Renal cortex interstitium (tissue), 15 donors: ENCODE measurements at places on chromosomes 3 and 15.

GRCh38 chr3:55207744-55208143, 279.4 kb downstream of the WNT5A start:
- no peak for DNase-seq

- DNase-seq = no peak
These were observed at the start of gene CD80 for GRCh38 chr3:119559441-119559963. CD80 (minus strand) TSS chr3:119559614; CDS start chr3:119557728, 1,886 bp downstream.

- no peak for DNase-seq
These were observed 42.4 kb downstream of the TNIK start for GRCh38 chr3:171417813-171418212.

DNA sequence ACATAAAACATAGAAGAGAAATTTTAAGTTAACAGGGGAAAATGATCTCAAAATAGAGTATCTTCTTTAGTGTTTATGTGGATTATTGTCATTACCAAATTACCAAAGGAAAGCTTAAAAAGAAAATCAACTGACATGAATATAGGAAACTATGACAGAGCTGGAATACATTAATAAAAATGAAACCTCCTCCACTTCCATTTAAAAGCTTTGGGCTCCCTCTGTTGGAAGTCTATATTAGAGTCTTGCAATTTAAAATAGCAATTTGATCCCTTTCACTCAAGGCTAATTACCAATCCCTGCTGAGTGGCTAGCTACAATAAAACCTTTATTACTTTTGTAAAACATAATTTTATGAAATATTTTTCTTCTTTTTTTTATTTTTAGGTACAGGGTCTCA, 61.4 kb upstream of the IMPG2 start:
- DNase-seq = no peak

- no peak for DNase-seq
These were observed 29.5 kb downstream of the C2CD4B start for GRCh38 chr15:62135532-62136134.

- peak; percentile 30 for DNase-seq
These were observed 266.8 kb downstream of the ZNF385D start for GRCh38 chr3:21484057-21484827.

- DNase-seq = no peak
These were observed 220.3 kb upstream of the AGTR1 start for GRCh38 chr3:148477375-148477774.

DNA sequence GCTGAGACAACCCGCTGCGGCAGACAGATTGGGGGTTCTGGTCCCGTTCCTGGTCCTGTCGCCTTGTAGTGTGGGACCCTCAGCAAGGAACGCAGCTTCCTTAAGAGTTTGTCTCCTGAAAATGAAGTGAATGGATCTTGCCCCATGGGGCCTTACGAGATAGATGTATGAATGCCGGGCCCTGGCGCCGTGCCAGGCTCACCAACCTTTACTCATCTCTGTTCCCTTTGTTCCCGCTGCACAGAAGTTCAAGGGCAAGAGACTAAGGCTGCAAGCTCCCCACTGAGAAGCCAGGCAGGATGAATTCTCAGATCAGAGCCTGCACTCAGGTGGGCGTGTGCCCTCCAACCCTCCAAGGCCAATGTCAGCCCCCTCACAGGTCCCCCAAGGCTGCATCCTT, 162.7 kb upstream of the IQSEC1 start:
- no peak for DNase-seq

DNA sequence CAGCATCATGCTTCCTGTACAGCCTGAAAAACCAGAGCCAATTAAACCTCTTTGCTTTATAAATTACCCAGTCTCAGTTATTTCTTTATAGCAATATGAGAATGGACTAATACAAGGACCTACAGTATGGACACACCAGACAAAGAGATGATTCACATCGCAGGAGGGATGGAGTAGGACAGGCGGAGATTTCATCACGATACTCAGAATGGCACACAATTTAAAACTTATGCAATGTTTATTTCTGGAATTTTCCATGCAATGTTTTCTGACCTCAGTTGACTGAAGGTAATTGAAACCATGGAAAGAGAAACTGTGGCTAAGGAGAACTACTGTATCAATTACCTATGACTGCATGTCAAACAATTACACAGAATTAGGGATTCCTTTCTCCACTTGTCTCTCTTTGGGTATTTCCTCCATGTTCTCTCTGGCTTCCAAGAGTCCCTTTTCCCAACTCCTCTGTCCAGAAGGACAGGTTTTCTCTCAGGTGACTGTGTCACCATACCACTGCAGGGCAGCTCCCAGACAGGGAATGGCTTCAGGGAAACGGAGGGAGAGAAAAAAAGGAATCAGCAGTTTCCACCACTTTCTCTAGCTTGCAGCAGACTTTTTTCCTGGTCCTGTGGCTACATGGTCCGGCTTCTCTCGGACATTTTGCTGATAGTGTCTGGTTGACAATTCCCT, 3.0 kb upstream of the ANO10 start:
- no peak for DNase-seq

DNA sequence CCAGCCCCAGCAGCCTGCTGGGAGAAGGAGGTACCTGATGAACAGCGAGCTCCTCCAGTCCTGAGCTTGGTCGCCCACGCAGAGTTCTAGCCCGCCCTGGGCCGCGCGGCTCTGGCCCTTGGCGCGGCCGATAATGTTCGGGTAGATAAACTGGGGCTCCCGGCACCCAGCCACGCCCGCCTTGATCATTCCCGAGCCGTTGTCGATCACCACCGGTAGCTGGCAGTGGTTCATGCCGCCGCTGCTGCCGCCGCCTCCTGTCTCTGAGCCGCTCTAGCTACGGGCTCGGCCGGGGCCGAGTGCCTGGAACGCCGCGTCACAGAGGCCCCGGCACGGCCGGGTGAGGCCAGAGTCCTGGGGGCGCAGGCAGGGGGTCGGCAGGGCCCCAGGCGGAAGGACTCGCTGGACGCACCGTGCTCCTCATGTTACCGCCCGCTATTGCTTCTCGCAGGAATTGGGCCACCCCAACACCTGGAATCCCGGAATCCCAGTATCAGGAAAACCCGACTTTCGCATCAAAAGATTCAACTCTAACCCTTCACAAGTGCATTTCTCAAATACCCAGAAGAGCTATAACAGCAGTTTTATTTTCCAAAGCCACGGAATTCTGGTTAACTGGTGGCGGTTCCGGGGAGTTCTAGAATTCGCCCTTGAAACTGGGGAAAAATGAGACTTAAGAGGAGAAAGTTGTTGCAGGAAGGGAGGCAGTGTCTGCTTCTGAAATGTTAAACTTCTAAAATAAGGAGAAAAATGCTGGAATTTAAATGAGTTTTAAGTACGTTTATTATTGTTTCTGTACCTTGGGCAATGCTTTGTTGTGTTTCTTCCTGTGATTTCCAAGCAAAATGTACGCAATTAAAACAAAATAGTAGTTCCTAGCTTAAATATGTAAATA, at the start of gene ACTRT3:
ACTRT3 (minus strand) TSS at position 275 of the 895 bp plus-strand sequence; CDS start at position 234, 41 bp downstream.
- peak; percentile 52 for DNase-seq

DNA sequence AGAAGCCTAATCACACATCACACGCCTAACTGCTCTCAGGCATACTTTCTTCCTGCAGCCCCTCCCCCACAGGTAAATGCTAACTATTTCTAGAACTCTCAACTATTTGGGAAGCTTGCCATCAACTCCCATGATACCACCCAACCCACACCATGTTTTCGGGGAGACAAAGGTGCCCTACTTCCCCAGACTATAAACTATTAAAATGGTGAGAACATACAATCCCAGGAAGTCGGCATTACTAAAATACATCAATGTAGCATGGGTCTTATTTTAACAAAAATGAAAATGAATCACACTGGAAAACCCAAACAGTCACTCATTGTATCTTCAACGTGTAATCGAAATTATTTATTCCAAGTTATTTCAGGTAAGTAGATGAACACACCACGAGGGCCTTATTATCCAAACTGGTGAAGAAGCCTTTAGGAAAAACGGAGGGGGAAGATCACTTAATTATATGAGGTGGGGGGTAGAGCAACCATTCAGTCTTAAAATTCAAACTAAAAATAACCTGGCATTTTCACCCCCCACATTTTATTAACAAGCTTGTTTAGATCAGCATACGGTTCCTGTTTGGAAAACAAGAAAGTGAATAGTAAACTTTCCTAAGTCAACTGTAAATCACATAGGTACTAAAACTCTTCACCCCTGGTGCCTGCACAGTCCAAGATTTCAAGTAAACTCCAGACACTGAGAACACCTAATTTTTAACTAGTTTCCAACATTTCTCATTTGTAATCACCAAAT, 1.9 kb downstream of the TBL1XR1 start:
- no peak for DNase-seq

DNA sequence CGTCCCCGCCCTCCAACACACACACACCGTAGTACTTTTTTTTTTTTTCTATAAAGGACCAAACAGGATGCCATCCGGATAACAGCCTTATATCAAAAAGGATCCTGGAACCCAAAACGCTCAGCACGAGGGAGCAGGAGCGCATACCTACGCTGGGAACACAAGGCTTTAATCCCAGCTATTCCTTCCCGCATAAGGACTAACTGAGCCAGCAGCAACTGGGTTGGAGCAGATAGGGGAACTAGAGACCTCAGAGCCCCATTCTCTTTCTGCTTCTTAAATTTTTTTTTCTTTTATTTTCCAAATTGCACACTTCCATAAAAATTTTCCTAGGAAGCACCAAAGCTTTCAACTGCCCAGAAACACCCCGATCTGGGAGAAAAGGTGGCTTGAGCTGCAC, 1.3 kb downstream of the TRANK1 start:
- no peak for DNase-seq

DNA sequence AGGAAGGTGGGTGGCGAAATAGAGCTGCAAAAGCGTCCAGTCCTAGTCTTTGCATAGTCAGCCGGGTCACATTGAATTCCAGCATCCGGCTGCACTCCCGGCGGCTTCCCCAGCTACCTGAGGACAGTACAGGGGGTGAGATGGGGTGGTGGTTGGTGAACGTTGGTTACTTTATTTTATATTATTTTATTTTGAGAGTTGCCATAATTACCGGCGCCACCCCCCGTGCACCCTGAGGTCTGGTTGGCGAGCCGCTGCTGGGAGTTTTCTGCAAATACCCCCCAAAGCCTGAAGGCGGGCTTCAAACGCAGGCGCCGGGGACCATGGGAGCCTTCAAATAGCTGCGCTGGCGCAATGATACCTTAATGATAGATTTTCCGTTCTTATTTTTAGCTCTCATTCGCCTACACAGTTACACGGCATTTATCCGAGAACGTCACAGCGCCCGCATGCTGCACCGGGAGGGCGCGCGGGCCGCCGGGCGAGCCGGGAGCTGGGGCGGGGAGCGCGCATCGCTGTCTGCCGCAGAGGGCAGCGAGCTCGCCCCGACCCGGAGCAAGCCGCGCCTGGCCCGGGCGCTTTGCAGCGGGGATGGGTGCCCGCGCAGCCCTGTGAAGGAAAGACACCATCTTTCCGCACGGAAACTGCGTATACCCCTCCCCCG, 756 bp upstream of the RASGRF1 start:
- no peak for DNase-seq

DNA sequence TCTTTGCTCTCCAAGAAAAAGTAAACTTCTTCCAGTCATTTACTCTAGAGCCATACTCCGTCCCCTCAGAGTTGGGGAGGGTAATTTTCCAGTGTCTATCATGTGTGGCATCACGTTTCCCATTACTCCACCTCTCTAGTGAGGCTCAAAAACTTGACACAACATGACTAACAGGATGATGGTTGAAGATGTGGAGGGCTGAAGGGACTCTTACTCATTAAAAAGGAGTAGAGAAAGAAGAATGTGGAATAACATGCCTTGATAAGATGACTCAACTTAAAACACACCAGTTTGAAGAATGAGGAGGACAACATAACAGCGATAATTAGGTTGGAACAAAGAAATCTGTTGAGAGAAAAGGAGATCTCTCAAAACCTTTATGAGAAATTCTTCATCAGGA, 894.3 kb downstream of the OTOL1 start:
- no peak for DNase-seq

- DNase-seq = no peak
These were observed 56.3 kb downstream of the TNFAIP8L3 start for GRCh38 chr15:51038162-51038973.

DNA sequence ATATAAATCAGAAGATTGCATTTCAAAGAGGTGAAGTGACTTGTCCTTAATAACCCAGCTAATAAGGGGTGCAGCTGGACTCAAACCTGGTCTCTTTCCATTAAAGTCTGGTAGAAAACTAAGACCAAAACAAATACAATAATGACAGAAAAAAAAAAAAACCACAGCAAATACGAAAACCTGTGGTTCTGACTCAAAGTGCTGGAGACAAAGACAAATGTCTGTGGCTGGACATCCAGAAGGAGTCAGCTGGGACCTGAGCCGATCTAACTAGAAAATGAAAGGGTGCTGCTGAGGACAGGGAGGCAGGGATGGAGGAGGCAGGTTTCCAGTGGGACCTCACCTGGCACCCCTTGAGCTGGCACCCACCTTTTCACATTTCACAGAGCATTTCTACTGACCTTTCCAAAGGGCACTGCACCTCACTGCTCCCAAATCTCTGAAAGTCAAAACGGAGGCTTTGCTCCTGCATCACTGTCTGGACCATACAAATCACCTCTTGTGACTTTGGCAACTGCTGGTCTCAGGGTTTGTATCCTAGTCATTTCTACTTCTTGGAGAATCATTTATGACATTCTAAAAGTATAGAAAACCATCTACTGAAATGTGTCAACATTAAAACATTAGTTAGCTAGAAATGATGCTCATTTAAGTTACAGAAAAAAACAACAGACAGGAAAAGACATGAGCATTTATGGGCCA, 61.7 kb downstream of the CCNL1 start:
- no peak for DNase-seq

DNA sequence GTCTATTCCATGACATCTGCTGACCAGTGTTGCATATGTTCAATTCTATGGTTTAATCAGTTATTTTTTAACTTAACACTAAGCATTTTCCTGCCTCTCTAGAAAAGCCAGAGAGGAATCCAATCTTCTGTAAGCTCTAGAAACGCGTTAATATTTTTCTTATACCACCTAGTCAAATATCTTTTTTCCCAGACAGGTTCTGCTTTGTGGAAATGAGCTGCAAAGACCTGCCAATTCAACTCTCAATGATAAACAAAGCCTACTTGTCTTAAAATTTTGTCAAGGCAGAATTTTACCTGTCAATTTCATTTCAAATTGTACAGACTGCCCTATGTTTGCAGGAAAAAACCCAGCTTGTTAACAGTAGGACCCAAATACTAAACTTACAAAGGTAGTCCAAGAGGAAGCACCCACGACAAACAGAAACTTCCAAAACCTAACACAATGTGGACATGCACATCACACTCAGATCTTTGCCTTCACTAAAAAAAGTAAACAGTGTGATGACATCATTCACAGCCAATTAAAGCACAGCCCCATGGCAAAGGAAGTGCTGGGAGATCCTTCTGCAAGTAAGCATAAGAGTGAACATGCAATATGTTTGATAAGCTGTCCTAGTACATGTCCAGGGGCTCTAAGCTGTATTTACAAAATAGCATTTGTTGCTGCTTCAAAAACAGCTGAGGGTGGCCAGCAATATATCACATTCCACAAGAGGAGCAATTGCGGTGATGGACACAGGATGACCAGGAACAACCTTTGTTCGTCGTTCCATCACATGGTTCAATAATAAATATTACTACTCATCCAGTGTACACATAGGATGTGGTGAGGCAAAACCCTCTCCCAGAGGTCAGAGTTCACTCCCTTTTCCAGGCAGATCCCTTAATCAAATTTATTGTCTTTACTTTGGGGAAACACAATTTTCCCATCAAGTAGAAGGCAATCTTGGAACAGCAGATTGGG, 139.4 kb upstream of the TSC22D2 start:
- DNase-seq = peak; percentile 52

GRCh38 chr15:64460724-64461720, 644 bp downstream of the ZNF609 start:
- peak; percentile 53 for DNase-seq
